Suprapubic skin (tissue), 4 donors: ENCODE measurements at places on chromosomes 6 and 20.

DNA sequence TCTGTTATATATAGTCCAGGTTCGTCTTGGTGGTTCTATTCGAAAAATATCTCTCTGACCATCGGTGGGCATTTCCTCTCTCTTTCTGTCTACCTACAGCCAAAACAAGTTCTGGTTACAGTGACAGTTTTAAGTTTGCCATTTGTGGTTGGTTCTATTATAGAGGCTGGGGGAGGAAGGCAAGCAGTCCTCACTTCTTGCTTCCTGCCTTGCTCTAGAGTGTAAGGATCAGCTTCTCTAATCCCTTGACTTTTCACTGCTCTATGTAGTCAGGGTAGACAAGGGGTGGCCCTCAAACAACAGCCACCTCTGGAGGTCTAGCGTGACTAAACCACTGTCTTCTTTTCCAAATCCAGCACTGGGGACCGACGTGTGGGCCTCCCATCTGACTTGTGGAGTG lies 16.1 kb downstream of the E2F3 start:
- H3K4me3 ChIP-seq: no peak overlapping the region
- H3K27me3 ChIP-seq: no peaks in the 10 kb centered on the region
- H3K4me1 ChIP-seq: no peaks in the 10 kb centered on the region
- no peaks in the 10 kb centered on the region for H3K36me3 ChIP-seq
- DNase-seq: no peak

- DNase-seq: no peak
- H3K4me1 ChIP-seq: no peaks in the 10 kb centered on the region
- H3K27me3 ChIP-seq: no peaks in the 10 kb centered on the region
- H3K4me3 ChIP-seq: no peak overlapping the region
- peaks cover 58% of the 10 kb centered on the region for H3K36me3 ChIP-seq
- no peak overlapping the region for H3K27ac ChIP-seq
Measured at GRCh38 chr6:111406200-111406721, 76.8 kb downstream of the REV3L start.

- H3K4me1 ChIP-seq: no peaks in the 10 kb centered on the region
- no peak for DNase-seq
- no peaks in the 10 kb centered on the region for H3K36me3 ChIP-seq
Measured at GRCh38 chr6:100488244-100488643, 23.5 kb upstream of the SIM1 start.

GRCh38 chr20:50810842-50811241 lies 16.0 kb downstream of the BCAS4 start:
- DNase-seq: no peak
- H3K27ac ChIP-seq: no peak overlapping the region
- no peaks in the 10 kb centered on the region for H3K36me3 ChIP-seq
- H3K27me3 ChIP-seq: no peaks in the 10 kb centered on the region
- no peak overlapping the region for H3K4me3 ChIP-seq
- H3K4me1 ChIP-seq: no peaks in the 10 kb centered on the region

DNA sequence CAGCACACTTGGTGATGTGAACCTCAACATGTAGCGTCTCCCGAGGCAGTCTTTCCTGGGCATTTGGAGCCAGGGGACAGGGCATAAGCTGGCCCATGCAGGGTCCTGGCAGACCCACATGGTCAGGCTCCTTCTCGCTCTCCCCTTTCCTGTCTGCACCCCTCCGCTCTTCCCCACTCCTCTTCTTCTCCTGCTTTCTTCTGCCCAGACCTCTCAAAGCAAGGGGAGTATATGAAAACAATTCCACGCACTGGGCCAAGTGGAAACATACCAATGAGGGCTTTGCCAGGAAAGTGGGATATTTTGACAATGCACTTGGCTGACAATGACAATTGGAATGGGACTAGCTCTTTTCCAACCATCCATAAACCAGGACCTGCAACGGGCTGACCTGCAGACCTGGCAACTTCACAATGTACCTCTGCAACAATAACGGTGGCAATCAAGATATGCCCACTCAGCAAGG lies 58.9 kb upstream of the TRAF3IP2 start:
- no peaks in the 10 kb centered on the region for H3K36me3 ChIP-seq
- peaks cover 42% of the 10 kb centered on the region for H3K4me1 ChIP-seq
- no peaks in the 10 kb centered on the region for H3K27me3 ChIP-seq
- peak overlapping the region; percentile 80 for H3K27ac ChIP-seq
- H3K4me3 ChIP-seq: no peak overlapping the region
